DMS53 (cell line): ENCODE measurements at places on chromosomes 2 and 18.

- no peak for DNase-seq
Observed at GRCh38 chr18:23714576-23714975, 25.3 kb downstream of the LAMA3 start.

DNA sequence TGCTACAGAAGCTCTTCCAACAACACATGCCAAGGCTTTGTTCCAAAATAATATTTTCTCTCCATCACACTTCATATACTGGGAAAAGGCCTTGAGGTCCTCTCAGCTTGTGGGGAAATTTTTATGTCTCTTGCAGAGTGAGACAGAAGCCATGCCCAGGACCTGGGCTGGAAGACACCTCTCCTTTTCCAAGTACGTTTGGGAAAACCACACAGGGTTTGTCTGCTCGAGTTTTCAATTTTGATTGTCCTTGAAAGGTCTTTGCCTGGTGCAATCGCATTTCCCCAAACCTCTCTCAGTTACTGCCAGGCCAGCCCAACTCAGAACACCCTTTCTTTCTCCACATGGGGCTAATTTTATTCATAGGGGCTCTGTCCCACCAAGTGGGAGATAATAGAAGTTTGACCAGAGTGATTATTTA is 272.2 kb downstream of the OSR1 start:
- no peak for DNase-seq

DNA sequence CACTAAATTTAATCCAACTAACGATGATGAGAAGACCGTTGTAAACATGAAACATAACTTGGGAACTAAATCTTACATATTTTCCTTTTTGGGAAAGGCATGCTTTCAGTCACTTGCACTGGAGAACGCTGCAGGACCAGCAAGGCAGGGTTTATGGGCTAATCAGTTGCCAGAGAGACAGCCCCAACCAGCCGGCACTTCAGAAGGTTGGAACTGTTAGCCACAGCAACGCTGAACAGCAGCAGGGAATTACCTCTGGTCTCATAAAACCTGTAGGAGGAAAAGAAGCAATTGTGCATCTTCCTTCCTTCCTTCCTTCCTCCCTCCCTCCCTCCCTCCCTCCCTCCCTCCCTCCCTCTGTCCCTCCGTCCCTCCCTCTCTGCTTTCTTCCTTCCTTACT is 33.9 kb upstream of the SIX2 start:
- no peak for DNase-seq

DNA sequence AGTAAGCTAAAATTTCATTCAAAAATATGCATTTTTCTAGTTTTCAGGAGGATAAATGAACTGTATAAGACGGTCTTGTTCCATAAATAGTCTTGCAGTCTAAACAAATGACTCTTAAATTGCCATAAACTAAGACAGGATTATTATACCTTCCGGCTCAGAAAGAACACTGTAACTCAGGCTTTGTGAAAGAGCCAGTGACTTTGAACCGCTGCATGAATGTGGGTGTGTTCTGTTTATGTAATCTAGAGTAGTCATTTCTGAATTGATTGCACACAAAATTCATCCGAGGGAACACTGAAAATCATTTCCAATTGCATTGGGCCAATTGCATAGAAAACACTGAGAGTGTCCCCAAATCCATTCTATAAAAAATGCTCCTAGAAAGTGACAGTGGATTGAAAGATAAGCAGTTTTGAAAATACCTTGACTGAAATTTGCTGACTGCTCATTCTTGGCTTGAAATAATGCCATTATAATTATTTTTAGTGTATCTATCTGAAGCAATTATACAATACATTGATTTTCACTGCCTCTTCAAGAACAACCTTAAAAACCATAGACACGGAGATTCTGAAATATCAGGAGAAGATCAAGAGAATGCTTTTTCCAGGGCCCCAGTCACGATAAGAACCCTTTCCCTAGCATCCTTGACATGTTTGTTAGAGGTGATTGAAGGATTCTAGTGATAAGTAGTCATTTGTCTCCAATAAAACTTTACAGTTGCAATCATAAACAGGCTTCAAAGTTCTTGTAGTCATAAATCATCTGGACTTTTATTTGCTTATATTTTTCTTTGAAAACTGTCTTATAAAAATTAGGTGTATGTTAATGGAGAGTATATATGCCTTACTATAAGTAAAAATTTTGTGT is 55.4 kb downstream of the CNTNAP5 start:
- DNase-seq = no peak

- DNase-seq = no peak
Observed at GRCh38 chr2:84029903-84030575, 429.0 kb downstream of the SUCLG1 start.
